Suppressor macrophage treated with lipopolysaccharide for 4 hours (primary cell): ENCODE measurements at places on chromosomes 7 and 10.

GRCh38 chr7:45224832-45225231, 67.2 kb downstream of the RAMP3 start:
- DNase-seq: no peak

- no peak for DNase-seq
Measured at GRCh38 chr7:87091487-87092066, 32.1 kb upstream of the ELAPOR2 start.

- DNase-seq: no peak
Measured at GRCh38 chr7:115779561-115779960, 251.0 kb downstream of the TFEC start.

DNA sequence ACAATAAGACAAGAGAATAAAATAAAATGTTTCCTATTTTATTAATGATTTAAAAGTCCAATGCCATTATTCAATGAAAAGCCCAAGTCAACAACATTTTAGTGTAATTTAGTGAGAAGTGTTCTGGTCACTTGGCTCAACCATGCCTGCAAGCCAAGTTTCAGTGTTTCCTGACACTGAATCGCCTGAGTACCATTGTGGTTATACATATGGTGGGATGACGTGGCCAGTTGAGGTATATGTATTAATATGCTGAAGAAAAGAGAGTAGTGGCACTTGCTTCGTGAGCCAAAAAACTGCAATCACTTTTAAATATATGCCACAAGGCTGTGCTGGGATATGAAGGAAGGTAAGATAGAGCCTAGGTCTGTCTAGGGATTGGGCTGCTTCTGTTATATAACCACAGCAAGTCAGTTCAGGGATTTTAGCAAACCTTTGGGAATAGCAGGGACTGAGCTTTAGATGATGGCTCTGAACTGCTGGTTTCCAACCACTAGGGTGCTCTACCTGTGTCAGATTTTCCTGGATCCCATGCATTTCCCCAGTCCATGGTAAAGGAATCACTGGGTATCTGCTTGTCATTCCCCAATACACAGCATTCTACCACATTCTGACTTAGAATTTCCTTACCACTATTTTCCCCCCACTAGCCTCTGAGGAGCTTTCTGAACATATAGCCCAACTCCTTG, 214.0 kb upstream of the PRPS1L1 start:
- no peak for DNase-seq
